ENCODE measurements at places on chromosomes 2 and 18.
A peak's percentile ranks its signal among the peaks of the same experiment; 100 is the strongest.

DNA sequence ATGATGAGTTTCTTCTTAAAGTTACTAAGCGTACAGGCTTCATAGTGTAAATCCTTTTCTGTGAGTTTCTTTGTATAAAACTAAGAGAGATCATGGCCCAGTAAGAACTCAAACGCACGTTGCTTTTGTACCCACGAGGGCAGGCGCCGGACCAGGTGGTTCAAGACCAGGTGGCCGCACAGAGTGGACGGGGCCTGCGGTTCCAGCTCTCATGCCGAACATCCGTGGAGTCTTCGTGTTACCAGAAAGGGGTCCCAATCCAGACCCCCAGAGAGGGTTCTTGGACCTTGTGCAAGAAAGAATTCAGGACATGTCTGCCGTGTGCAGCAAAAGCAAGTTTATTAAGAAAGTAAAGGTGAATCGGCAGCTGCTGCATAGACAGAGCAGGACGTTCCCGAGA lies 53.0 kb downstream of the KCNG2 start:
- DNase-seq: no peak

DNA sequence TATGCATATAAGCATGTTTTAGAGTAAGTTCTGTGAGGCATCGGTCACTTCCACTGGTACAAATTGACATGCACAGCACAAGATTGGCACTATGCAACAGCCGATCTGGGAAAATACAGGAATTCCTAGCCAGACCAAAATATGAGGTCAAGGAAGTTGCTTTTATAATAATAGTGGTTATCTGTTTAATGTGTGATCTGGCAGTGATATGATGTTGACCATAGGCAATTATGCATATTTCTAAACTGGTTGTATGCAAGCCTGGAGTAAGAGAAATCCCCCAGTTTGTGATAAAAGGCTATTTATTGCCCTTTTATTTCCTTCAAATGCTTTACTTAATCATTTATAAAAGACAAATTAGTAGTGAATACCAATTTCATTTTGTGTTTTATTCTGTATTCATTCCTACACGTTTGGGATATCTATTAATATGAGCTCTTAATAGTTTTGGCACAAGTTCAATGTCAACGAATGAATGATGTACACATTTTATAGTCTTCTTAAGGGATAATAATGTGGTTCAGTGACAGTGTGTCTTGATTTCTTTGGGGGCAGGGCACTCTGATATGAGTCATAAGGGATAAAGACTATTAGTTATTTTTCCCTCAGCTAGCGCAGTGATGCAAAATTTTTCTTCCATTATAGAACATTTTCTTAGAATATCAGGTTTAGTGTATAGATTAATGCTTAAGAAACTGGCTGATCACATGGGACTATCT lies 34.7 kb upstream of the ZEB2 start:
- no peak for DNase-seq

- no peak for DNase-seq
Observed at GRCh38 chr2:47297767-47298425, 105.1 kb upstream of the MSH2 start.

DNA sequence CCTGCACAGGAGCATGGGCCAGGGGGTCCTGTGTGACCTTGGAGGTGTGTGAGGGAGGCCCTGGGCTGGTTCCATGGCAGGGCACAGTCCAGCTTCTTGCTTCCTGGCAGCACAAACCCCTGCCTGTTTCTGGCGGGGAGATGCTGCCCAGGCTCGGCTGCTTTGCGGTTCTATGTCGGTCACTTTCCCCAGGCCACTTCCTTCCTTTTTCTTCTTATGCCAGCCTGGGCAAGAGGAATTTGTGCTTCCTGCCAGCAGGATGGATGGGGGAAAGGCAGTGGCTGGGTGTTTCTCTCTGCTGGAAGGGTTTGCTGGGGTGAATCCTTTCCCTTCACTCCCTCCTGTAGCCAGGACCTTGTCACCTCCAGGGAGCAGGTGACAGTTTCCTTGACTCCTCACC lies 24.3 kb downstream of the ASAP2 start:
- no peak for DNase-seq

DNA sequence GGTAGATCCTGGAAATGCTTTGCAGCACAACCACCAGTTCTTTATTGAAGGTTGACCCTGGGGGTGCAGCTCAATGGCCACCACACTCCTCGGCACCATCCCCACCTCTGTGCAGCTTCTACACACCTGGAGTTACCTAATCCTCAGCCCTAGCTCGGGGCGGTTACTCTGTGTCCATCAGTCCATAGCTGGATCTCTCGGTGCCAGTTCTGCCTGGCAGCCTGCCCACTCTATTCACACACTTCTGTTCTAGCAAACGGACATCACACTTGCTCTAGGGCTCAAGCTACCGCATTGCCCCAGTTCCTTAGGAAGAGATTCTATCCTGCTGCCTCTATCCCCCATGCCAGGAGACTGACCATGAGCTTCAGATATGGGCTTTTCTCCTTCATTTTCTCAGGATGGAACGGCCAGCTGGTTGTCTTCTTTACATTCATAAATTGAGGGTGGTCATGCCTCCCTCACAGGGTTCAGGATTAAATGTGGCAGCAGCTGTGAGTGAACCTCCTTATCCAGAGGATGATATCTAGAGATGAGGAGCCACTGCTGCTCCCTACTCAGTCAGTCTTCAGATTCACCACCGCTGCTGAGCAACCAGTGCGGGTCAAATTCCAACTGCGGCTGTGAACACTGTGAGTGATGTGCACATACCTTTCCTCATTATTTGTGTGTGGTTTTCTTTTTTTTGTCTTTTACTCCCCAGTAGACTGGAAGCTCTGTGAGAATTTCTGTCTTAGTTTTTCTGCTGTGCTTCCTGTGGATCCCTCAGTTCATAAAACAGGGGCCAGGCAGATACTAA lies 66.9 kb upstream of the TRIB2 start:
- DNase-seq: peak; percentile 7

DNA sequence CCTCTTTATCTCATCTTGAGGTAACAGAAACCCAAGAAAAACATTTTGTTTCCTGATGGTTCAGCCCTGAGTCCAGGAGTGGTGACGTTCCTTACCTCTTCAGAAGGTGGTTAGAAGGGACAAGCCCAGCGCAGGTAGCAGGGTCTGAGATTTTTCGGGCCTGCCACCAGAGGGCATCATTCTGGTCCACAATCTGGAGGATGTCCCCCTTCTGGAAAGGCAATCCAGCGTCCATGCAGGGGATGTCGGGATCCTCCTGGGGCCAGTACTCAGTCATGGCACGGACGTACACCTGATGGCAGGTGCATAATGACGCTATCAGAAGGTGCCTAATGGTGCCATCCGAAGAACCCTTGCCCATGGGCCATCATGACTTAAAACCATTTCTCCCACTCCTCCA lies 17.7 kb downstream of the MPP4 start:
- no peak for DNase-seq

GRCh38 chr2:8675543-8675942 lies 6.3 kb upstream of the ID2 start:
- DNase-seq: no peak

GRCh38 chr2:437756-438393 lies 150.0 kb upstream of the ALKAL2 start:
- no peak for DNase-seq

DNA sequence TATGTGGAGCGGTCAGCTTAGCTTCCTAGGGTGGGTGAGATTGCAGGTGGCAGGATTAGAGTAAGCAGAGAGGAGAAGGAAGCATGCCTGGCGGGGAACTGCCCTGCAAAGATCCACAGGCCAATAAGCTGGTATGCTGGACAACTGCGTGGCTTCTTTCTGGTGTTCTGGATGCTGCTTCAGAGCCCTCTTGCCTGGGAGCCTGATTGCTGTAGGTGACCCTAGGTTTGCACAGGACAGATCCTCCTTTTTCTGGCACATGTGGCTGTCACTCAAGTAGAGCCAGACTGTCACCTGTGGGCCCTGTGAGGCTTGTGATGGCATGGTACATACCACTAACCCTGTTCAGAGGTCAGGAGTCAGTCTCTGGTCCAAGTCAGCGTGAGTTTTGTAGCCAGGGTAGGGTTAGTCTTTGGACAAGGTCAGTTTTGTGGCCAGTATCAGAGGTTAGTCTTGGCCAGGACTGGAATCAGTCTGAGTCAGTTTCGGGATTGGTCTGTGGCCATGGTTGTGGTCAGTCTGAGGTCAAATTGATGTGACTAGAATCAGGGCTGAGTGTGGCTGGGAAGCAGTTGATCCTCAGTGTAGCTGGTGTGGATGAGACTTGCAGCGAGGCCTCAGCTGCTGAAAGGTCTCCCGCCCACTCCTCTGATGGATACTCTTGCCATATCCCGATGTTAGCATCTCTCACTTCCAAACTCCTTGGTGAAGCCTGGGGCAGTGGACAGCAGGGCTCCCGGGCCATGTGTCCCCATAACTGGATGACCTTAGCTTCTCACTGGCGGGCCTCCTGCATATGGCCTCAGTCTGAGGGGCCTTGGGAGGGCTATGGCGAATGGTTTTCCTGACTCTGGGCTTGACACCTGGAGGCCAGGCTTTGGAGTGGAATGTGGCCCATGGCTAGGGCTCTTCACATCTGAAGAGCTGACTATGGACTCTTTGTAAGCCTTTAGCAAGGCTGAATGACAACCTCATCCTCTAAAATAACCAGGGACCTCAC lies 260.5 kb downstream of the DYSF start:
- DNase-seq: no peak

DNA sequence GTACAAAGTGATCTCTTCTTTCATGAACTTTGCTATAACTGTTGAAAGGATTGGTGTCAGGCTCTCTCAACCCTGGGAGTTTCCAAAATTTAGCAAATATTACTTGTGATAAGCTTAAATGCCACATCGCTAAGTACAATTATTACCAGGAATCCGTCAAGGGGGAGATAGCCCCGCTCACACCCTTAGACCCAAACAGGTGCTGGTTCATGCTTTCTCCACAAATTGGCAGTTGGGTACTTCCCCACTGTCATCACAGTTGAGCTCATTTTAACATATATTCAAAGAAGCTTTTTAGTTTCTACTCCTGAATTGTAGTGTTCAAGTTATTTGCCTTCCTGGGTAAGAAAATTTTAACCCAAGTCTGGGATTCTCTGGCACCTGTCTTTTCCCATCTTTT lies 29.8 kb upstream of the EPB41L5 start:
- no peak for DNase-seq

- no peak for DNase-seq
Observed at GRCh38 chr18:26477828-26478466, 70.4 kb downstream of the KCTD1 start.

GRCh38 chr18:63025251-63026090 lies 294.1 kb downstream of the BCL2 start:
- DNase-seq: no peak

GRCh38 chr2:9519250-9519649 lies 36.4 kb downstream of the ADAM17 start:
- DNase-seq: no peak

- DNase-seq: no peak
Observed at GRCh38 chr18:62399781-62400308, 74.7 kb downstream of the TNFRSF11A start.

- DNase-seq: no peak
Observed at GRCh38 chr2:129935118-129935517, 44.3 kb upstream of the RAB6C start.

DNA sequence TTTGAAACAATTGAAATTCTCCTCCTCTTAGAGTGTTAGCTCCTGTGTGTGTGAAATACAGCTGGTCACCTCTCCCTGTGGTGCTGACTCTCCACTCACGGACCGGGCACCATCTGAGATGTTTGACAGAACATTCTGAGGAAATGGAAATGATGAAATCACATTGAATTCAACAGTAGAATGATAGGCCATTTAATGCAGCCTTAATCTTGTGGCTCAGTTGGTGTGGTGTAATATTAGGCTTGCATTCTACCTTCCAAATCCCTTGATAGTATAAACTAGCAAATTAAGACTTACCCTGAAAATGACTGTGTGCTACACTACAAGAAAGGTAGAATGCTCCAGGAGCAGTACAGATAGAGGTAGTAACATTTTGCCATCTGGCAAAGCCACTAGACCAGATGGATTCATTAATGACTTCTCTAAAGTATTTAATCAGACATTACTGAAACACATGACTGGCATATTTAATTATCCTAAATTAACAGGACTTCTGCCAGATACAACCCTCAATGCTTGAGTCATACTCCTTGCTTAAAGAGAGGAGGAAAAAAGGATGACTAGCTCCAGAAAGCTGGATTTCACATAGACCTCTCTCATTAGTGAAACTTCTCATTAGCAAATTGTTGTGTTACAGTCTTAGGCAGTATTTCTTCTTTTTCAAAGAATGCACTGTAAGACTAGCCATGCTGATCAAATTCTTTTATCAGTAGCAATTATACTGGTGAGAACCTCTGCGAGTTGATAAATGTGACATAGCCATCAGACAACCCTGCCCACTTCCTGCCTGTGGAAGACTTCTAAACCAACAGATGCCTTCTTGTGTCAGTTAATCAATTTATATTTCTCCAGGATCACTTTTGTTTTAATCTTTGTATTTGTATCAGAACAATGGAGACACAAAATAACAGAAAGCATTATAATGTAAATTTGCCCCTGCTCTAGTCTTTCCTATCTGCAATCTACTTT lies 80.6 kb downstream of the EML6 start:
- no peak for DNase-seq

DNA sequence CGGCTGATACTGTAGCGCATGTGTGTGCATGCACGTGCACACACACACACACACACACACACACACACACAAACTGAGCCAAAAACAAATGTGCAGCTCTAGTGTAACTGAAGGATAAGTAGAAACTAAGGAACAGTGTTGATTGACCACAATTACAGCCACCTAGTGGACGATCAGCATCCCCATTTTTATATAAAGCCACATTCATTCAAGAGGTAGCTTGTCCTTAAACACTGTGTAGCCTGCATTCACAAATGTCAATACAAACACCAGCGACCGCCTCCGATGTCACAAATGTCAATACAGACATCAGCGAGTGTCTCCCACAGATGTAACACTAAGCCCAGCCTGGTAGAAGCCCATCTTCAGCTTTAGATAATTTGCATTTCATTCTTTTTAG lies 167.4 kb downstream of the PTGR3 start:
- no peak for DNase-seq

- no peak for DNase-seq
Observed at GRCh38 chr2:204452464-204453023, 92.7 kb upstream of the PARD3B start.

DNA sequence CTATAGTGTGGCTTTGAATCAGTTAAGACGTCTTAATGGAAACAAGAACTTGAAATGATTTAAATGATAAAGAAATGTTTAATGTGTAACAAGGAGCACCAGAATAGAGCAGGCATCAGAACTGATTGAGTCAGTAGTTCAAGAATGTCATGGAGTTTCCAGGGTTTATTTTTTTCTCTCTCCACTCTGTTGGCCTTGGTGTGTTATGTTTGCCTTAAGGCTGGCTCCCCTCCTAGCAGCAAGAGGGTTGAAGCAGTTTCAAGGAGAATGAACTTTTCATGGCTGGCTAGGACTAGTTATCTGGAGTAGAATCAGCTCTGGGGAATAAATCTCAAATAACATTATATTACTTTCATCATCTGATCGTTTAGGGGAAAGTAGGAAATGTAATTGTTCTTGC lies 13.4 kb upstream of the GLS start:
- DNase-seq: no peak

- DNase-seq: no peak
Observed at GRCh38 chr2:25066455-25066854, 24.6 kb downstream of the EFR3B start.

DNA sequence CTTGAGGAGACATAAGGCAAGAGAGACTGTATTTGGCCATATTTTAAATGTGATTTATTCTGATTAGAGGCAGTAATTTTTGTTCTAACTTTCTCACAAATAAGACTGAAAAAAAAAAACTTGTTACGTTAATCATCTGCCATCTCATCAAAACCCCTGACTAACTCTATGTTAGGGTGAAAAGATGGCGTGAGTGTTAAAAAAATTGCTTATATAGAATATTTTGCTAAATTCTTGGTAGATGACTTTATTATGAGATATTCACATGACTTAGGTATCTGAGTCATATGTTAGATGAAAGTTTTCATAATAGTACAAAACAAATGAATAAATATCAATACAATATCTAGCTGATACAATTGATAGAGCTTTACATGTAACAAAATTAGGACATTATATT lies 1508.7 kb upstream of the TMEFF2 start:
- DNase-seq: no peak

Measured in substantia nigra (tissue), 51 donors.